Stimulated activated CD4-positive, alpha-beta T cell treated with anti-CD3 and anti-CD28 coated beads, TNF-alpha, amount 100 ng/mL, for 4 hours (primary cell): ENCODE measurements at places on chromosomes 7 and 10.

DNA sequence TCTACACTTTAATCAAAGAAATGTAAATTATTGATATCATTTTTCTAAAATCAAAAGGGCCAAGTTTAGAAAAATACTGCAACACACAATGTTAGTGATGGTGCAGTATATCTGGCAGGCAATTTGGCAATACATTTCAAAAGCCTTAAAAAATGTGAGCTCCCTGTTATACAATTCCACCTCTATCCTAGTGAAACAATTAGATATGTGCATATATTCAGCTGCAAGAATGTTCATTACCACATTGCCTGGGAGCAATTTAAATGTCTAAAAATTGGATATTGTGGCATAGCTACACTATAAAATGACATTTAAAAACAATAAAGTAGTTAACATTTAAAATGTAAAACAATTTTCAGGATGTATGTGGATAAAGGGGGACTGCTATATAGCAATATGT lies 10.1 kb upstream of the ERVW-1 start:
- DNase-seq = no peak

DNA sequence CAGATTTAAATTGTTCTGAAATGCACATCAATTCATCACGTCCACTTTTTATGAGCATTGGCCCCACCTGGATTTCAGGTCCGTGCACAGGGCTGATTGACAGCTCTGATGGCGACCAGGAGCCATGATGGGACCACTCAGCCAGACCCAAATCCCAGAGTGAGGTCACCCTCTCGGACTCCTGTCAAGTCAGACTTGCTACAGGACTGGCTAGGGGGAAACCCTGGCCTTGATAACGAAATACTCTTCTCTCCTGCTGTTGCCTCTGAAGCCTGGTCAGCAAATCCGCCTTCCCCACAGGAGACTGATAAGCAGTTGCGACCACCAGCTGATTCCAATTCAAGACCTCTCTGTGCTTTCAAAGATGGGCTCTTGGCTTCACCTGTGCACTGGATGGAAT lies 76.4 kb downstream of the CARD11 start:
- DNase-seq = no peak

DNA sequence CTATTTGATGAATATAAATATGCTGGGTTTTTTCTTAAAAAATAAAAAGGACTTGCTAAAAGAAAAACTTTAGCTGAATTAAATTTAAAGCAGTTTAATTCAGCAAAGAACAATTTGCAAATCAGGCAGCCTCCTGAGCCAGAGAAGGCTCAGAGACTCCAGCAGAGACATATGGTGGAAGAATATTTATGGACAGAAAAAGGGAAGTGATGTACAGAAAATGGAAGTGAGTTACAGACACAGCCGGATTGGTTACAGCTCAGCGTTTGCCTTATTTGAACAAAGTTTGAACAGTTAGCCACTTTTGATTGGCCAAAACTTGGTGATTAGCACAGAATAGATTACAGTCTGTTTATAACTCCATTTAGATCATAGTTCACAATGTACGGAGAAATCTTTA lies 110.3 kb downstream of the GAD2 start:
- no peak for DNase-seq

DNA sequence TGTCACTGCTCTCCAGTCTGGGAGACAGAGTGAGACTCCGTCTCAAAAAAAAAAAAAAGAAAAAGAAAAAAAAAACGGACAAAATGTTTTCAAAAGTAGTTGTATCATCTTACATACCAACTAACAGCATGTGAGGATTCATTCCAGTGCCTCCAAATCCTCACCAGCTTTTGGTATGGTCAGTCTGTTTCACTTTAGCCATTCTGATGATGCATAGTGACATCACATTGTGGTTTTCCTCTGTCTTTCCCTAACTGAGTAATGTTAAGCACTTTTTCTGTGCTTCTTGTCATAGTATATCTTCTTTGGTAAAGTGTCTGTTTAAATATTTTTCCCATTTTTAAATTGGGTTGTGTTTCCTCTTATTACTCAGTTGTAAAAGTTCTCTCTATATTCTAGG lies 251.4 kb upstream of the CTBP2 start:
- no peak for DNase-seq

- DNase-seq = no peak
Observed at GRCh38 chr7:152615031-152615741, 60.8 kb downstream of the XRCC2 start.

DNA sequence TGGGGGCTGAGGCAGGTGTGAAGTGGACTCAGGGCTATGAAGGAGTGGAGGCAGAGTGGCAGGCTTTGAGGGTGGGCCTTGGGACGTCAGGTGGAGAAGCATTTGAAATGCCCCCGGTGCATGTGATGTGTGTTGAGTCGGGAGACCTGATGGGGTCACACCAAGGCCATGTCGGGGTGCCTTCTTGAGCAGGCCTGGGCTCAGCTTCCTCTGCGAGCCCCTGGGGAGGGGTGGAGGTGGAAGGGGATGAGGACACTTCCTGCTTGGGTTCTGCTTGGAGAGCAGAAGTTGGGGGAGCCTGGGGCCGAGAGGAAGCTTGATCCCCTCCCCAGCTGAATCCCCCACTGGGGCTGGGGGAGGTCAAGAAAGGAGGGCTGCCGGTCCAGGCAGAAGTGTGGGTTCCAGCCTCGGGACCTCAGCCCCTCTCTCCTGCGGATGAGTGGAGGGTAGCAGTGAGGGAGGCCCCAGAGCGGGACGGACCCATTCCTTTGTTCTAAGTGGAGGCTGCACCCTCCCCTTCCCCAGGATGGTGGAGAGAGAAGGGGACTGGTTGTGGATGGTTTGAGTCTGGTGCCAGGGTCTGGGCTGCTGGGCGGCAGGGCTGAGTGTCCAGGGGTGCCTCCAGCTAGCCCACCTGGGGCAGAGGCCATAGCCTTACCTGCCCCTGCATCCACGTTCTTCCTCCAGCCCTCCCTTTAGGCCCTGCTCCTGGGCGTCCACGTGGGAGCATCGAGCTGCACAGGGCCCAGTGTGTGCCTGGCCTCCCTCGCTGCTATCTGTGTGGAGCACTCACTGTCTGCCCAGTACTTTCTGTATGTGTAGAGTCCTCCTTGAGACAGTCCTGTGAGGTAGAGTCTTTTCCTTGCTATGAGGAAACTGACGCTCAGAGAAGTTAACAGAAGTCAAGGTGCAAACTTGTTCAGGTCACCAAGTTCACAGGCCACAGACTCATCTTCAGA lies 36.7 kb downstream of the PRF1 start:
- no peak for DNase-seq

GRCh38 chr7:151387161-151388006 lies 22.5 kb downstream of the WDR86 start:
- no peak for DNase-seq

GRCh38 chr10:59229441-59229840 lies 53.0 kb downstream of the PHYHIPL start:
- DNase-seq = no peak

DNA sequence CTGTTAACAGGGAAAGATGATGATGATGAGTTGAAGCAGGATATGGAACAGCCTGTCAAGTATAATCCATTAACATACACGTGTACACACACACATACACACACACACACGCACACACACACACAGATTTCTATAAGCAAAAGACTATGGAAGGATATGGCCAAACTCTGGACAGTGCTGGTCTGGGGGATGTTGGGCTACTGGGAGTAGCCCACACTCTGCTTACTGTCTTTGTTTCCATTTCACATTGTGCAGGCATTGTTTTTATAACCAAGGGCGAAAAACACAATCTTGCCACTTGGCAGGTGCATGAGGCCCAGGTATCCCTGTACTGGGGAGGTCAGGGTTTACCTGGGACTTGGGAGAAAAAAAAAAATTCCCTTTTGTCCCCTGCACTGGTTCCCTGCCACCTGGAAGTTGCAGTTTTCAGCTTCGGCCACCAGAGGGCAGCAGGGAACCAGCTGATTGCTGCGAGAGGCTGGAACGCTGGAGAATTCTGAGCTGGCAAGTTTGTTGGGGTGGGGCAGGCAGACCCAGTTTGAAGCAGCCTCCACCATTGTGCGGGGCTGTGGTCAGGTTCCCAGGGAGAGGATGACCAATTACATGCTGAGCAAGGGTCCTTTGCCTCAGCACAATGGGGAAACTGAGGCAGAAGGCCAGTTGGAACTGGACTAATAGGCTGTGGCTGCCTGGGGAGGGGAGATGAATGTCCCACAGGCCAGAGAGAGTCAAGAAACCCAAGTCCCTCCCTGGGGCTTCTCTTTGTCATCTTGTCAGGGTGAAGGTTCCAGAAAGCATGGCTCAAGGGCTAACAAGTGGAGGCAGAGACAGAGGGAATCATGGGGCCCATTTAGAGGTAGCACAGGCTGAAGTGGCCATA lies 27.3 kb downstream of the PPIF start:
- peak; percentile 54 for DNase-seq

DNA sequence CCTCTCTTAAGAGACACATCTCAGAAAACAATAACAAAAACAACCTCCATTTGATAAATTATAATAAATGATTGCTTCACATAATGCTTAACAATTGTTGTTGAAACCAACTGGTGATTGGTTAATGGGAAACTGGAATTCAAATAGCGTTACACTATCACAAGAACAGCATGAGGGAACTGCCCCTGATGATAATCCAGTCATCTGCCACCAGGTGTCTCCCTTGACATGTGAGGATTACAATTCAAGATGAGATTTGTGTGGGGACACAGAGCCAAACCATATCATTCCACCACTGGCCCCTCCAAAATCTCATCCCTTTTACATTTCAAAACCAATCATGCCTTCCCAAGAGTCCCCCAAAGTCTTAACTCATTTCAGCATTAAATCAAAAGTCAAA lies 375.9 kb downstream of the BMPER start:
- DNase-seq = no peak

DNA sequence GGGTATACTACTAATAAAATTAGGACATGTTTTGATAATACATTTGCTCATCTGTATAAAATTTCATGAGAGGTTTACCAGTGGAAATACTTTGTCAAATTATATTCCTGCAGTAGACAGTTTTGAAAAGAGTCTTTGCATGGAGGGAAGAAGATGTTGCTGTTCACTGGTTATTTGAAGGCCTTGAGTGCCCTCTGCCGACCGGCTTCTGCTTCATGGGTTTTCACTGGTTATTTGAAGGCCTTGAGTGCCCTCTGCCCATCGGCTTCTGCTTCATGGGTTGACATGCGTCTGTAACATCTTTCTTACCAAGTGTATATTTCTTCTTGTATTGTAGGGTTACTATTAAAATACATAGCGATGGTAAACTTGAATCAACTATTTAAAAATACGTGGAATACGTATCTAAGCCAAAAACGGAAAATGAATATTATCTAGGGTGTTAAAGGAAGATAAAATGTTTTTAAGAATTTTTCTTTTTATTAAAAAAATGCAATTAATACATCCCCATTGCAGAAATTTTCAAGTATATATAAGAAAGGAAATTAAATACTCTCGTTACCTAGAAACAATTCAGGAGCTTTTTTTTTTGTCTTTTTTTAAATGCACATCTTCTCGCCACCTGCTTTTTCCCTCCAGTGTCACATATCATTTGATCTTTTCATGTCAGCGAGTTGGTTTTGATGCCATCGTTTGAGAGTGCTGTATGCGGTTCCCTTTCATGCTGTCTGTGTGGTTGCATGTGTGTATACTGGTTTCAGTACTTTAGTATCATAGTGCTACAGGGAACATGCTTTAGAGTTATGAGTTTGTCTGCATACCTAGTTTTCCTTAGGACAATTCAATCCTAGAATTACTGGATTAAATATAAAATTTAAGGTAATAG lies 73.4 kb downstream of the SHH start:
- DNase-seq = peak; percentile 40

DNA sequence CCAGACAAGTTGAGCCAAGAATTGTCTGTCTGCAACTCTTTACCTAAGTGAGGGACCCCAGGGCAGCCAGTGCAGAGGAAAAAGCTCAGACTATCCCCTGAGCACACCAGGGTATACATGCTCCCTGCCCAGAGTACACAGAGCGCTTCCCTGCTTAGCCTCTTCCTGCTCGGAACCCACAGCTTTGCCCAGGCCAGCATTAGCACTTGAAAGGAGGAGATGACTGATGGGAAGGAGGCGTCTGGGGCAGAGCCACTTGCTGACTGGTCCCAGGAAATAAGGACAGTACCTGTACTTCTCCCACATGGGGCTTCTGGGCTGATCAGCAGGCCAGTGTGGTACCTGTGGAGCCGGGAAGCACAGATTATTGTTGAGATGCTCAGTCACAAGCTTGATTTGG lies 48.4 kb upstream of the TRIM8 start:
- DNase-seq = no peak

DNA sequence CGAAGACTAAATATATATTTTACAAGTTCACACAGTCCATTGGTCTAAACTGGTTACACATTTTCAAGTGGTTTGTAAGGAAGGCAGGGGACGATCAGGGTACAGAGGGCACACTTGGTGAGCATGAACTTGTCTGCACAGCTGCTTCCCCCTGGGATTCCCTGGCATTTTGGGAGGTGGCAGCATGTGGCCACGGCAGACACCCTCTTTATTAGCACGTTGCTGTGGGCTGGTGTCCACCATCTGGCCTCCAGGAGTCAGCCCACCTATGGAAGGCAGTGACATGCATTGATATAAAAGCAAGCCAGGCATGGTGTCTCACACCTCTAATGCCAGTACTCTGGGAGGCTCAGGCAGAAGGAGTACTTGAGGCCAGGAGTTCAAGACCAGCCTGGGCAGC lies 350.2 kb downstream of the TYW1 start:
- no peak for DNase-seq

DNA sequence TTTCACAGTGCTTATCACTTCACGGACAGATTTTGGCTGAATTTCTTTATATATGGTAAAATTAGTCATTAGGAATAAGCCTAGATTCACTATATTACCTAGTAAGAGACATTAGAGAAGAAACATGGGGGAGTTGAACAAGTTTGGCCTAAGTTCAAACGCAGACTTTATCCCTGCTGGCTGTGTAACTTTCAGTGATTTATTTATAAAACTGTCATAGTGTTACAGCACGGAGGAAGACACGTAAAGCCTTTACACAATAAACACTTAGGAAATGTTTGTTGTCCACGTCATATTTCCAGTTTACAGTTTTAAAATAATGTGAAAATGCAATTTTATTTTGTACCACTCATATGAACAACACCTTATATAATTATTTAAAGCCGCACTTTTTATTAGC lies 661.5 kb downstream of the MAGI2 start:
- DNase-seq = no peak

GRCh38 chr7:78970440-78970916 lies 483.0 kb downstream of the MAGI2 start:
- DNase-seq = no peak

GRCh38 chr10:69218831-69219230 lies 1.3 kb upstream of the HKDC1 start:
- no peak for DNase-seq
